ENCODE measurements at places on chromosomes 12 and 14.

DNA sequence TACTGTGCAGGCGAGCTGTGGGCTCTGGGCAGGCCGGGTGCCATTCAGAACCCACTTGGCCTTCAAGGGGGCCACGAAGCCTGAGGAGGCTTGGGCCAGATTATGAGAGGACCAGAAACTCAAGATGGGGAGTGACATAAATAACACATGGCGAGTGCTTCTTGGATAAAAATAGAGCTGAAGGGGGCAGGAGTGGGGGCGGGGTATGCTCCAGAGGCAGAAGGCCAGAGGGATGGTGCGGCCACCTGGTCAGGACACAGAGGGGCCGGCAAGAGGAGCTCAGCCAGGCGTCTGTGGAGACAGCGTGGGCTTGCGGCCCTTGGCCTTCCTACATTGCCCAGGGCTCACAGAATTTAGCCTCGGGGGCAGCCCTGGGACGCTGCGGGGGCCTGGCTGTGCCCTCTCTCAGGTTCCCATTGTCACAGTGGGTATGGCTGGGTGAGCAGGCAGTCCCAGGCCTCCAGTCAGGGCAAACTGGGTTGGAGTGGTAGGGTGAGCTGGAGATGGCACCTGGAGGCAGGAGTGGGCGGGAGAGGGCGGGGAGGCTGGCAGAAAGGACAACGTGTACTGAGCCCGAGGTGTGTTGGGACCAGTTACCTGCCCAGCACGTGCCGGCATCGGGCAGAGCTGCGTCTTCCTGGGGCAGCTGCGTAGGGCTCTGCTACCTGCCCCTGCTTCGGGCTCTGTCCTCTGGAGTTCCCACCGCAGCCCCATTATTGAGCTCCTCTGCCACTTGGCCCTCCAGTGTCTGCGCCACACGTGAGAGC is 7.4 kb upstream of the SLC25A29 start:
- no peak for DNase-seq

DNA sequence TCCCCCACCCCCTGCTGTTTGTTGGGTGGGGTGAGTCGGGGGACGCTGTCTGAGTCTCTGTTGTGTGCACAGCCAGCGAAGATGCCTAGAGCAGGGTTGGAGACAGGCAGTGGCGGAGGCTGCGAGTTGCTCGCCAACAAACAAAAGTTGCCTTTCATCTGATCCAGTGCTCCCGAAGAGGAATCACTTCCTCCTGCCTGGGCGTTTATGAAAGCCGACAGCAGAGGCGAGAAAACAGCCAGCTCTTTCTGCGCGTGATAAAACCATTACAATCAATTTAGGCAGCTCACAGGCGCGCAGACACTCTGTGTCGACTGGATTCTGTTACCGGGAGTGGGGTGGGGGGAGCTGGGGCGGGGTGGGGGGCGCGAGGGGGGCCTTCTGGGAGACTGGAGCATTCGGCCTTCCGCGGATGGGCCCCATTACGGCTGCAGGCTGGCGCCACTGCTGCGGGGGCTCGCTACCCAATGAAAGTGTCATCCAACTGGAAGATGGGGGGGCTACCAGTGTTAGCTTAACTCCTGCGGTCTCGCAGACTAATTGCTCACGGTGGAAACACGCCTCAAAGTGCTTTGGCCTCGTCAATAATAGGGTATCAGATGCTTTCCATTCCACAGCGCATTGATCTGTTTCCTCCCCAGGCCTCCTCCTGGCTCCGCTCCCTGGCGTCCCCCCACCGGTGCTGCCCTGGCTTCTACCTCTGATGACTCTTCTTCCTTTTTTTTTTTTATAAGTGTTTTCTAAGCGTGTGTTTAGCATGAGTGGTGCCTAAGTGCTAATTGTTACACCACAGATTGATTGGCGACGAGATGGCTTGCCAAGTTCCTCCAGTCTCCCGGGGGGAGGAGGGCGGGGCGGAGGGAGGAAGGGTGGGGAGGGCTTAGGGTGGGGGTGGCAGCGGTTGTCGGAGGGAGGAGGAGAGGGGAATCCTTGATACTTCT is 678.4 kb downstream of the MED13L start:
- DNase-seq, result no peak

GRCh38 chr12:113405694-113406093 is 2.0 kb upstream of the SDS start:
- no peak for DNase-seq

- no peak for DNase-seq
Measured at GRCh38 chr12:101076921-101077320, 133.1 kb downstream of the SLC5A8 start.

- no peak for DNase-seq
Measured at GRCh38 chr14:35362911-35363374, 41.6 kb downstream of the NFKBIA start.

- no peak for DNase-seq
Measured at GRCh38 chr12:94062796-94063635, 85.4 kb upstream of the PLXNC1 start.

DNA sequence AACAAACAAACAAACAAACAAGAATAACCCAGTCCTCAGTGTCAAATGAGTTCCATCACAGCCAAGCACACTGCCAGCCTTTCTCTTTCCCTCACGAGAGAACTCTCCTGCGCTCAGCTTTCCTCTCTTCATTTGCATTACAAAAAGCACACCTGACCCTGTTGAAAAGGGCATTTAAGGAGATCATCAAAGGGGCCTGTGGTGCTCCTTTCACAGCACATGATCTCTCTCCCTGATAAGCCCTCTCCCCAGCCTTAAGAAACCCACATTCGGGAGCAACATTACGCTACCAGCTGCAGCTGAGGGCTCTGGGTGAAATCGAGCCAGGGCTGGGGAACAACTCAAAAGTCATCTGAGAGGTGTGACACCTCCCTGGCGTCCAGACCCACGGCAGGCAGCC is 165.6 kb upstream of the TMCC3 start:
- no peak for DNase-seq

GRCh38 chr12:43112101-43112920 is 439.7 kb downstream of the ADAMTS20 start:
- no peak for DNase-seq

- DNase-seq, result peak; percentile 22
Measured at GRCh38 chr12:19431407-19432308, 7.6 kb upstream of the AEBP2 start.

GRCh38 chr12:53324113-53324778 is 2.8 kb upstream of the AAAS start:
- no peak for DNase-seq

Measured in NCI-H2171 treated with DMSO at 0.1 percent for 48 hours (cell line).